ENCODE measurements at places on chromosomes 6 and 20. TPM values are rescaled to one million over a fixed set of nuclear protein-coding genes. Genes with fewer than 3 reads are reported as not detected.

DNA sequence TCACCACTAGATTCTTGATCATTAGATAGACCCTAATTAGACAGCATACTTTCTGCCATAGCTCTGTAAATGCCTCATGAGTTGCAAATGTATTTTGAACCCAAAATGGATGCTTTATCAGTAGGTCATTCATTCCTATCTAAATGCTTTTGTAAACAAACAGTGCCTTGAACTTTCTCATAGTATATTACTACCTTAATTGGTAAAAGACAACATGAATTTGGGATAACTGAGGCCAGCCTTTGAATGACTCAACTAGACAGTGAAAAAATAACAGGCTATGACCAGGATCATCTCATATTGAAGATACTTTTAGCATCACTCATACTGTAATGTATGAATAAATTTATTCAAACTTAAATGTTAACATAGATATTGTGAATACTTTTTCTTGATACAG, 37.0 kb upstream of the PRL start:
- no peak for DNase-seq

- no peak for DNase-seq
These were observed 40.4 kb downstream of the CD40 start for GRCh38 chr20:46158476-46158987.

- DNase-seq, result no peak
These were observed 1308.9 kb upstream of the MAP3K7 start for GRCh38 chr6:91895599-91896285.

The PGC gene
- not detected for total RNA-seq
